Heart left ventricle (tissue), 16 donors: ENCODE measurements at places on chromosomes 3 and 15. TPM values are rescaled to one million over a fixed set of nuclear protein-coding genes. Genes with fewer than 3 reads are reported as not detected.

- no peak for DNase-seq
Observed at GRCh38 chr3:95464346-95464745, 1350.0 kb upstream of the EPHA6 start.

Gene SLC41A3
- total RNA-seq, result 45.8 TPM

GRCh38 chr3:19539518-19540392, 391.4 kb downstream of the KCNH8 start:
- DNase-seq, result no peak

DNA sequence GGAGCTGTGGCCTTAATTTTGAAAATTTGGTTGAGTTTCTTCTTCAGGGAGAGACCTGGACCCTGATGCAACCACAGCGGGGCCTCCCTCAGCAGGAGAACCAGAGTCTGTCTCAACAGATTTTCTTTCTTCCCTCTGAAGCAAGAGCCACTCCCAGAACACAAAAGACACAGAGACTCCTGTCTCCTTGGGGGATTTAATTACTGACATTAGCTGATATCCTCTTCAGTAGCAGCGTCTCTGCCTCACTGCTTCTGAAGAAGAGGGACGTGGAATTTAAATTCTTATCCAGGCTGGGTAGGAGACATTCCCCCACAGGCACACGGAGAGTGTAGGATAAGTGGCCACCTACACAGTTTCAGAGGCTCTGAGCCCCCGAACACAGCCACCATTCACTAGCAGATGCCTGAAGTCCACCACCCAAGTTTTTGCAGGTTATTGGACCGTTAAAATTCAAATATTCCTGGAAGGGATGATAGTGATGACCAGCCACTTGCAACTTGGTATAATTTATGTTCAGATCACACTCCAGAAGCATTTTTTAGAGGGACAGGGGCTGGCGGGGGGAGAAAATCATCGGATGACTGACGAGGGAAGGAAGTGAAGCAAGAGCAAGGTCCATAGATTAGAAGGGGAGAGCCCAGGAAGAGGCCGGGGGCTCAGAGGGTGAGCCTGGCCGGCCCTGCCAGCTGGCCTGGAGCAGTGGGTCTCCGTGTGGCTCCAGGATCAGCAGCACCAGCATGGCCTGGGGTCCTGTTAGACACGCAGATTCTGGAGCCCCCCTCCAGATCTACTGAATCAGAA, 109.7 kb downstream of the BDH1 start:
- no peak for DNase-seq

Gene ROBO2
- not detected for total RNA-seq

Gene CCR2
- 1.1 TPM for total RNA-seq

DNA sequence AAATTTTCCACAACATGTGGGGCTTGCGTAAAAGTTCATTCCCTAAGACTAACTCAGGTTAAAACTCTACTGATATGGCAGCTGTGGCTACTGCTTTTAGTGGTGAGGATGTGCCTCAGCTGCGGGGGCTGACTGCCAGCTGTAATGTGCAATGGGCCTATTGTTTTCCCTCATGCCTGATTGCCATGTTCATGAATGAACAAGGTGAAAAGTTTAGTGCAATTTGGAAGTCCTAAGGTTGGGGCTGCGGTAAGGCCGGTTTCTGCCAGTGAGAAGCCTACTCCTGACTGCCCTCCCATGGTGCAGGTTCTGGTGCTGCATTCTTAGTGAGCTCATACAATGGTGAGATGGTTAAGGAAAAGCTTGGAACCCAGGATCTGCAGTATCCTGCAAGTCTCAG, 10.9 kb upstream of the ALDH1L1 start:
- no peak for DNase-seq

Gene CHRNB4
- not detected for total RNA-seq

GRCh38 chr3:182179631-182180030, 467.9 kb downstream of the SOX2 start:
- no peak for DNase-seq

GRCh38 chr3:191358929-191359328, 28.6 kb upstream of the UTS2B start:
- DNase-seq, result no peak

- DNase-seq, result no peak
Observed at GRCh38 chr15:30794388-30794787, 109.3 kb upstream of the FAN1 start.

GRCh38 chr3:100875239-100875638, 118.0 kb downstream of the ABI3BP start:
- DNase-seq, result peak; percentile 38

Gene PLA2G4D
- not detected for total RNA-seq

Gene UBP1
- total RNA-seq, result 37.9 TPM

DNA sequence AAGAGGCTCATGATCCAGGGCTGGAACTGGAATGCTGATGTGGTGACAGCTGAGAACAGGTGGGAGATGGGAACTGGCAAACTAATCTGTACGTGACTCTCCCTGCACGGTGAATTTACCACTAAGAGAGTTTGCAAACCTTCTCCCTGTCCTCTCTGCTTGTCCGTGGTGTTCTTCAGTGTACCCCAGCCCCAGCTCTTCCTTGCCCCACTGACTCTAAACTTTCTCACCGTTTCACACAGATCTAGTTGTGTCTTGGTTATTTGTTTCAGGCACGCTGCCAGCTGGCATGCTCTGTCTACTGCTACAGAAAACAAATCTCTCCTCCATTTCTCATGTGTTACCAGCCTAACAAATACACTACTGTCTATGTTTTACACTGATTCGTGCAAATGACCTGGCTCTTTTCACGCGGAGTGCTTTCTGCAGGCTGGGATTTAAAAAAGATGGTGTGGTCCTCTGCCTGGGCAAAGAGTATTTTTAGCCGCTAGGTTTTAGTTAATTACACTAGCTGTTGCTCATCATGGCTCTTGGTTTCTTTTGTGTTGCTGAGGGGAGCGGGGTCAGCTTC, 192.7 kb upstream of the LRIG1 start:
- DNase-seq, result peak; percentile 49

Gene IL17RB
- 0.58 TPM for total RNA-seq

- DNase-seq, result no peak
Observed at GRCh38 chr3:16449369-16449768, 64.1 kb downstream of the RFTN1 start.

- DNase-seq, result no peak
Observed at GRCh38 chr3:131388490-131388799, 6.9 kb downstream of the NUDT16 start.

DNA sequence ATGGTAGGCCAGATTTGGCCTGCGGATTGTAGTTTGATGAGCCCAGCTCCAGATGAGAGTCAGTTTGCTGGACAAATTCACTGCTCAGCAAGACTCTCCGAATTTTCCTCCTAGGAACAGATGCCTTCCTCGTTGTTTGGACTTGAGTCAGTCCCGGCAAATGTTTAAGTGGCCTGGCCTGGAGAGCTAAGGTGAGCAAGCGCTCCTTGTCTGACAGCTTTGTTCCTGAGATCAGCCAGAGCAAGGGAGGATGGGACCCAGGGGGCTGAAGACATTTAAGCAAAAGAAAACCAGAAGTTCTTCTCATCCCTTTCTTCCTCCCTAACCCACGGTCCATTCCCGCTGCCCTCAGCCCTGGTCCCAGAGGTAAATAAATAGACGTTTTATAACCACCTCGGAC, 40.3 kb downstream of the POLR2M start:
- DNase-seq, result no peak

Gene FOXB1
- not detected for total RNA-seq

- DNase-seq, result no peak
Observed at GRCh38 chr3:183381179-183381578, 47.2 kb downstream of the MCF2L2 start.

DNA sequence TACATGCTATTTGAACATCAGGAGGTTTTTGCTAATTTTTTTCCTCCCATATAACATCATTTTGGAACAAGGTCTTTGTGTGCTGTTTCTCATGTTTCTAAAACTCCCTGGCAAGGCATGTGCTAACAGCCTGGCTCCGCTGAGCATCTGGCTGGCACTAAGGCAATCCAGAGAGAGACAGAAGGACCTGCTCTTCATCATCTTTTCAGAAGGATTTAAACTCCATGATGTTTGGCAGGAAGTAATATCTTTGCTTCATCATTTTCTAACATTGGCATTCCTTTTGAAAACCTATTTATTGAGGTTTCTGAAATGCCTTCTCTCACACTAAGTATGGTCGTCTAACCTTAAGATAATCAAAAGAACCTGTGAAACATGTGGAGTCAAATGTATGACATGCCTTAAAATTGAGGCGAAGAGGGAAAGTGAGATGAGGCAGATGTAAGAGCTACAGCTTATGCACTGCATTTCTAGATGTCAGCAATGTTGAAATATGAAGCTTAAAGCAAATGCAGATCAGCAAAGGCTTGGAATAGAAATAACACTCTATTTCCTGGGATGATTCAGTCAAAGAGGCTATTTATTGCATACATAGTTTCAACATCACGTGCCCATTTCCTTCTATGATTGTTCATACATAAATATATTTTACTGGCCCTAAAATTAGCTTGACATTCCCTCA, 592.0 kb downstream of the ZNF385D start:
- DNase-seq, result no peak

DNA sequence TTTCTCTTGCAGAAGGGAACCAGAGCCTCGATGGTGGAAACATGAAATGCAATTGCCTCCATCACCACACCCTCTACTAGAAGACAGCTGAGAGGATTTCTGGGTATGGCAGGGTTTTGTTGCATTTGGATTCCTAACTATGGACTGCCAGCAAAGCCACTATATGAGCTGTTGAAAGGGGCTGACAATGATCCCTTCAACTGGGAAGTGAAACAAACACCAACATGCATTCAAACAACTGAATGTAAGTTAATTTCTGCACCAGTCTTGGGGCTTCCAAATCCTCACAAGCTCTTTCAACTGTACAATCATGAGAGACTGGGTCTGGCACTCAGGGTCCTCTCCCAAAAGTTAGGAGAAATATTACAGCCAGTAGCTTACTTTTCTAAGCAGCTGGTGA, 116.7 kb upstream of the PLCL2 start:
- DNase-seq, result no peak

DNA sequence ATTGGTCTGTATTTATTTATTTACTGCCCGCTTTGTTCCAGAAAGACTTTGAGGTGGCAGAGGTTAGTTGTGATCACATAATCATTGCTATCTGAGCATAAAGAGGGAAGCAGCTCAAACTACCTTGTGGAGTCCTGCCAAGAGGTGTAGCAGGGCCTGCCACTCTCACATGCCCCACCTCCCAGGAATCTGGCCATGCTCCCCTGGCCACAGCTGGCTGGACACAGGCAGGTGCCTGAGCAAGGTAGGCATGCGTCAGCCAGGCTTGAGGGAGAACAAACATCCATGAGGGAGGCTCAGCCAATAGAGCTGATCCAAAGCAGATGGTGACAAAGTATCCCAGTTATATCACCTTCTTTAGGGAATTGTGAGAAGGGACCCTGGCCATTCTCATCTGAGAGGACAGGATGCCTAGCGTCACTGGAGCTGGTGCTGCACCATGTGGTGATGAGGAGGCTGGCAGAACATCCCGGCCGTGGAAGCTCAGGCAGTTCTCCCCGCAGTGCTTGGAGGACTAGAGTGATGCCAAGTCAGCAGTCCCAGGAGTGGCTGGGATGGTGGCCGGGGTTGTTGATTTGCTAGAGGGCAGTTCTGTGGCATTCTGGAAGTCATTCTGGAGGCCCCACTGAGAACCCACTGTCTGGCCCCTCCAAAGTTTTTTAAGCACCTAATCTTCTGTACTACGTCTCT, 6.8 kb upstream of the POLG start:
- DNase-seq, result no peak
